Heart right ventricle (tissue), 16 donors: ENCODE measurements at places on chromosomes 3 and 15. TPM values are rescaled to one million over a fixed set of nuclear protein-coding genes. Genes with fewer than 3 reads are reported as not detected.

Gene PRSS50
- 0.43 TPM for polyA plus RNA-seq

- no peak overlapping the region for H3K4me3 ChIP-seq
- H3K4me1 ChIP-seq, result peaks cover 6% of the 10 kb centered on the region
- no peak overlapping the region for H3K27ac ChIP-seq
- no peak for DNase-seq
- no peaks in the 10 kb centered on the region for H3K36me3 ChIP-seq
Measured at GRCh38 chr3:138960417-138960852, 13.4 kb downstream of the FOXL2NB start.

DNA sequence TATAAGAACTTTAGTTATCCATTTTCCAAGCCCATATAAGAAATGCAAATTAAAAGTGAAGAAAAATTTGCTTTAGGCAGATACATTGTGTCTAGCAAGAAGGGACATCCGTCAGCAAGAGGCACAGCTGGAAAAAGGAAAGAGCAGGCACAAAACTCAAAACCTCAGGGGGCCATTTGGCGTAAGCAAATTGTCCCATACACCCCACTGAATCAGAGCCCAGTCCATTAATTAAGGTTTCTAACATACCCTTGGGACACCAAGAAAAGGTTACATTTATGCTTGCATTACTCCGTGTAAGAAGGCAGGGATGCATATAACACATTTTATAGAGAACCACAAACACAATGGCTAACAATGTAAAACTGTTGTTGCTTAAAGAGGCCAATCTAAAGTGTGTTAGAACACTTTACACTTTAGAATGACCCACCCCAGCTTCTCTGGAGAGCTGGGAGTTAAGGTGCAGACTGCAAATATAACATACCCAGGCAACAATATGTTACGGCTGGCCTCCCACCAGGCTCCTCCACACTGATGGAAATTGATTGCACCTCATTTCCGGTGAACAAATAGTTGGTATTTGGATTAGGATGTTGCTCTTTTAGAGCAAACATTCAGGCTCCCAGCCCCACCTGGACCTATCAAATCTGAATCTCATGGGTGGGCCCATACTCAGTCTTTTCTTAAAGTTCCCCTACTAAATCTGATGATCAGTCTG lies 23.2 kb downstream of the SEMA5B start:
- H3K4me3 ChIP-seq, result no peak overlapping the region
- H3K27ac ChIP-seq, result no peak overlapping the region
- H3K4me1 ChIP-seq, result no peaks in the 10 kb centered on the region
- no peaks in the 10 kb centered on the region for H3K27me3 ChIP-seq

DNA sequence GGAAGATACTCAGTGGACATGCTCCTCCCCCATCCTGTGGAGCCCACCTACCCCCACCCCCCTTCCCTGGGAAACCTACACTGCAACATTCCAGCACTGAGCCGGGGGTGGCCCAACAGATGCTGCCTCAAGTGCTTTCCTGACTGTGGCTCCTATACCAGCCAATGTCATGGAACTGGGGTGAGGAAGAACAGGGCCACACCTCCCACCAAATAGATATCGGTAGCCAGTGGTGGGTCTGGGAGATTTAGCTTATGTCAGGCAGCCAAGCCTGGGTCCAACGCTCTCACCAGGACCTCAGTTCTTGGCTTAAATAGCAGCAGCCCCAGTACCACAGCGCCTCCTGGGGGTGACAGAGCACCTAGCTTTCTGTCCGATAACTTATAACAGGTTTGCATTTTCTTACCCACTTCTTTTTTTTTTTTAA lies 30.3 kb downstream of the CDC25A start:
- H3K27ac ChIP-seq, result no peak overlapping the region

- H3K4me1 ChIP-seq, result peaks cover 17% of the 10 kb centered on the region
- H3K4me3 ChIP-seq, result no peak overlapping the region
- H3K36me3 ChIP-seq, result no peaks in the 10 kb centered on the region
- DNase-seq, result no peak
Measured at GRCh38 chr3:38622336-38622735, 27.2 kb downstream of the SCN5A start.

GRCh38 chr15:100769043-100769974 lies 110.3 kb upstream of the ALDH1A3 start:
- no peak overlapping the region for H3K4me3 ChIP-seq
- peaks cover 2% of the 10 kb centered on the region for H3K4me1 ChIP-seq
- H3K27me3 ChIP-seq, result peaks cover 4% of the 10 kb centered on the region
- H3K36me3 ChIP-seq, result no peaks in the 10 kb centered on the region

- H3K27ac ChIP-seq, result no peak overlapping the region
- no peaks in the 10 kb centered on the region for H3K36me3 ChIP-seq
- H3K27me3 ChIP-seq, result no peaks in the 10 kb centered on the region
- DNase-seq, result no peak
Measured at GRCh38 chr3:197802779-197803459, 11.9 kb downstream of the LRCH3 start.
